ENCODE measurements at places on chromosomes 6 and 20.

DNA sequence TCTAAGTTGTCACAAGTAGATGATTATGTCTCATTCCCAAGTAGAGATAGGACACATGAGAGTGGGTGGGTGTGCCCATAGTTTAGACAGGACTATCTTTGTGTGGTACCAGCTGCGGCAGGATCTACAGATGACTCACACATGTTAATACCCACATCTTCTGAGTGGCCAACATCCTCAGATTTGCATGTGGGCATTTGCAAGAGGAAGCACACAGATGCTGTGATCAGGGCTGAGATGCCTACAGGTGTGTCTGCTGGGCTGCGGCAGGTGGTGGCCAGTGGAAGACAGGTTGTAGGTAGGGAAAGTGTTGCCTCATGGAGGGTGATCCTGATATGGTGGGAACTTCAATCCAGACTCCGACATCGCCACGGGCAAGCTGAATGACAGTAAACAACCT, 50.8 kb downstream of the UTRN start:
- DNase-seq, result no peak

- DNase-seq, result no peak
These were observed 84.9 kb upstream of the TMEM181 start for GRCh38 chr6:158474961-158475343.

- no peak for DNase-seq
These were observed 98.1 kb upstream of the AKAP12 start for GRCh38 chr6:151141685-151142084.

- DNase-seq, result no peak
These were observed 139.8 kb downstream of the SOX4 start for GRCh38 chr6:21733311-21733710.

DNA sequence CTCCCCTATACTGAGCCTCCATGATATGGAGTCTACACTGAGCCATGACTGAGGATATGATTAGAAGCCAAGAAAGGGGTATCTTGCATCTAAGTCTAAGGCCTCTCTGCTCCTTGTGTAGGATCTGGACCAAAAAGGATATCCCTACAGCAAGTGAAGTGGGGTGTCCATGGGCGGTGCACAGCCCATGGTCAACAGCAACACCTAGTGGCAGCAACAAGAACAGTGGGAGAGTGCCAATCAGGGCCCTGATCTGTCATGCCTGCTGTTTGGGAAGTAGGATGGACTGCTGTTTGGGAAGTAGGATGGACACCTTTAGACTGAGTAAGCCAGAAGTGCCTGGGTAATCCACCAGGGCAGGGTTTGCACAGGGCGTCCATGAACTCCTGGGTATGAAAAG, 22.4 kb downstream of the PTGIS start:
- no peak for DNase-seq

DNA sequence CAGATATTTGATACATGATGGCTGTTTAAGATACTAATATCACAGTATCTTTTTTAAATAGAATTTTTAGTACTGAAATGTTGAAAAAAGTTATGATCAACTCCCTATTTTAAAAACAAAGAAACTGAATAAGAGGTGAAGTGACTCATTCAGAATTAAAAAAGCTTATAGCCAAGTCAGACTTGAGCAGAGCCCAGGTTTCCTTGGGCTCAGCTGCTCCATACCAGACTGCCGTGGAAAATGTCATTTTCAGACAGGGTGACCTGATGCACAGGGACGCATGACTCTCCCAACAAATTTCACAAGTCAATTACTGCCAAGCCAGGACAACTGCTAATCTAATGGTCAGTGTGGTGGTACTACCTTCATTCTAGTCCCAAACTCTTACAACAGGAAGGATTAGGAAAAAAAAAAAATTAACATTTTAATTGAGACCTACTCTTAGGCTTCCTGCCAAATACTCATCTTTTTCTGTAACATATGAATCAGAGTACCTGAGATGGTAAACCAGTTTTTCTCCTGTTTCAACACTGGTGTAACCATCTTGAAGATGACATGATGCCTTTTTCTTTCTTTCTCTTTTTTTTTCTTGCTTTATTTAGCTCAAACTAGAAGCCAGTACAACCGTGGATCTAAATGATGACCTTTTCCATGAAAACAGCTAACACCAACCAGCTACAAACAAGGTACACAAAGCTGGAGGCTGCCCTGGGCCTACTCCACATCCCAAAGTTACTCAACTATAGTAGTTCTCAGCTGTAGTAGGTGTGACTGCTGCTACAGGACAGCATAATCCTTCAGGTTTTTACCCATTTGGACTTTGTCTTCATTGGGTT, 30.5 kb downstream of the SLC22A23 start:
- DNase-seq, result no peak

DNA sequence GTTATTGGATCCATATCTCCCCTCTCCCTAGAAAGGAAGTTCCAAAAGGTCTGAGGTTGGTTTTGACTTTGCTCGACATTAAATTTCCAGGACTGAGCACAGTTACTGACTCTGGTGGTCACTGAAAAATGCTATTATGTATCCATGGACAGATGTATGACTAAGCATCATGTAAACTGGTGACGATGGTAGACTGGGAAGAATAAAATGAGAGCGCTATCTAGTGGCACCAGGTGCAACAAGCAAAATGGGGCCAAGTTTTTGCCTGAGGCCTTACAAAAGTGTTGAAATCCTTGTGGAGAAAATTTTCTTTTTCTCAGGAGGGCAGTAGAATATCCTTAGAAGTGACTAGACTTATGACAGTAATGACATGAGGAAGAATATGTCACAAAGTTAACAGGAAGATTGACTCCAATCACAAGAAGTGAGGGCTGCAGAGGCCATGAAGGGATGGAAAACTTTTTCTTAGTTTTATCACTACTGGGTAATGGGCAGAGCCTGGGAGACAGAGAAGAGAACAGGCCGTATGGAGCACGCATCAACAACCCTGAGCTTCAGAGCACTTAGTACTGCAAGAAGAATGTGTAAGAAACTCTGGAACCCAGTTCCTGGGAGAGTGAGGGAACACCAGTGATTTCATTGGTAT, 88.9 kb upstream of the ELOVL5 start:
- DNase-seq, result no peak

DNA sequence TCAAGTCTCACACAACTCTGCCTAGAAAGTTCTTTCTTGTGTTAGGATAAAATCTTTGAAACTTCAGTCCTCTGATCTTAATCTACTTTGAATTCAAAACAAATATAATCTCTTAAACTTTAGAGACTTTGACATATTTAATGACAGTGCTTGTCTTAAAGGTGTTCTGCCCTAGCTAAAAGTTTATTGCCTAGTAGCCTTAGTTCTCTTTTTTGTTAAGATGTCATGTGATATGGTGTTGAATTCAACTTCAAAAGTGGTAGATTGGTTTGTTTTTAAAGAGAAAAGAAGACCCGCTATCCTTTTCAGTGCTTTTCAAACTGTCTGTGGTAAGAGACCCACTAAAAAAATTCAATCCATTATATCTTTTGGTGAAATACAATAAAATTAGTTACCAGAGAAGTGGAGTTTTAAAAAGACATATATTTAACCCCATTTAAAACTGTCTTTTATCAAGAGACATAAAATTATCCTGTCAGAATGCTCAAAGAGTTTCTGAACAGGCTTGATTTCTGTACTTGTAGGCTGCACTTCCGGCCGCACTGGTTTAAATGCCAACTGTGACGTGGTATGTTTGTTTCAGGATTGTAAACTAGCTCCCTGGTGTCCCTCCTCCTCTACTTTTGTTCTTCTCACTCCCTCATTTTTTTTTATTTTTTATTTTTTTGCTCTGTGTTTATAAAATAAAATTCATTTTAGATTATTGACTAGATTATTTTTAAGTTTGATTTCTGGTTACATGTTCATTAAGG, 76.5 kb downstream of the QKI start:
- DNase-seq, result peak; percentile 39

DNA sequence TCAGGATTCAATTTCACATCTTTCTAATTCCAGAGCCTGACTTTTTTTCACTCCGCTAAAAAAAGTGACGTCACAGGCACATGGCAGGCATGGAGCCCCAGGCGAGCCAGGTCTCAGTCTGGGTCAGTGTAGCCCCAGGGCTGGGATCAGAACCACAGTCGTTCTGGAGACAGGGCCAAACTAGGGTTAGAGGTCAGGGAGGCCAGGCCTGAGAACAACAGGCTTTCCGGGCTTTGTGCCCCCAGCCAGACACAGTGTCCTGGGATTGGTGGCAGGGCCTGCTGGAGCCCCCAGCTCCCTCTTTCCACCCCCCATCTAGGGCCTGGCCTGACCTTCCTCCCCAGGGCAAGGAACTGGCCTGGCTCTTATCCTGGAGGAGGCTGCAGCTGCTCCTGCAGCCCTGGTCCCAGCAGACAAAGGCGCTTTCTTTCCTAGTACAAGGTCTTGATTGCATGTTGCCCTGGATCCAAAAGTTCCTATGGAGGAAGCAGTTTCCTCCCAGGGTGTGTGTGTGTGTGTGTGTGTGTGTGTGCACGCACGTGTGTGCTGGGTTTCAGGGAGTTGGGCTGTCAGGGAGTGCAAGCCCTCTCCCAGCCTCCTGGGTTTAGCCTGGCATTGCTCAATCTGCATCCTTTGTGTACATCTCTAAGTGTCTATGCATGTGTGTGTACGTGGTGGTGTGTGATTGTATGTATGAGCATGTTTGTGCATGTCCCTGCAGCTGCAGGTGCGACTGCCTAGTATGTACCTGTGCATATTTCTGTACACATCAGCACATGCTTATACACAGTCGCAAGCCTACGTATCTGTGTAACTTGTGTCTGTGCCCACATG, 26.5 kb upstream of the EMILIN3 start:
- peak; percentile 25 for DNase-seq

- DNase-seq, result no peak
These were observed 229.5 kb downstream of the ERMARD start for GRCh38 chr6:169980826-169981450.

GRCh38 chr6:14192216-14192788, 74.7 kb downstream of the CD83 start:
- DNase-seq, result no peak

GRCh38 chr20:41408156-41408794, 41.7 kb upstream of the EMILIN3 start:
- DNase-seq, result no peak

GRCh38 chr20:63508072-63508768, 9.3 kb upstream of the EEF1A2 start:
- DNase-seq, result no peak

DNA sequence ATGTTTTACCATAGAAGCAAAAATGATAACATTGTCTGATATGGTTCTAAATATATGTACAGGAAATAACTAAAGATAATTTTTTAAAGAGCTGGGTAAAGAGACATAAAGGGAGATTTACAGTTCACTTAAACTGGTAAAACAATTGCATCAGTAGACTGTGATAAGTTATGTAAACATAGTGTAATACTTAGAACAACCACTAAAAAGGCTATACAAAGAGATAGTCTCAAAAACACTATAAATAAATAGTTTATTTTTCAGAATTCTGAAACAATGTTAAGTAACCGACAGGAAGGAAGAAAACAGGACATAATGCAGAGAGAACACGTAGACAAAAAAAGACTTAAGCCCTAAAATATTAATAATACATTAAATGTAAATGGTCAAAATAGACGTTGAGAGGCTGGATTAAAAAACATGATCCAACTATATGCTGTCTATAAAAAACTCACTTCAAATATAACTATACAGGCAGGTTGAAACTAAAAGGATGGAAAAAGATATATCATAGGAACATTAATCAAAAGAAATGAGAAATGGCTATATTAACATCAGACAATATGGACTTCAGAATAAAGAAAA, 32.7 kb upstream of the ATXN1 start:
- DNase-seq, result no peak

DNA sequence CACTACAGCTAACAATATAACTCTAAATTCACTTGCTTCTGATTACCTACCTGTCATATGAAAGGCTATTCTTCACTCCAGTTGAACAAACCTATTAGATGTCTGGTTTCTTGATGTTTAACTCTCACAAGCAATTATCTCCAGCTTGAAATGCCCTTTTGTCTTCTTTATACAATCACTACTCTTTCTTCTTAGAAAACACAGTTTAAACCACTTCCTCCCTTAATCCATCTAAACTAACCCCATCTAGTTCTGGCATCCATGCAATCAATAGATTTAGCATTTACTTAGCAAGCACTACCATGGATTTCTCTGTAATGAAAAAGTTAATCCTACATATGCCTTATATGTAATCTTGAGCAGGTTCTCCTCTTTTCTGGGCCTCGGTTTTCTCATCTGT, 127.3 kb downstream of the ATXN1 start:
- no peak for DNase-seq

DNA sequence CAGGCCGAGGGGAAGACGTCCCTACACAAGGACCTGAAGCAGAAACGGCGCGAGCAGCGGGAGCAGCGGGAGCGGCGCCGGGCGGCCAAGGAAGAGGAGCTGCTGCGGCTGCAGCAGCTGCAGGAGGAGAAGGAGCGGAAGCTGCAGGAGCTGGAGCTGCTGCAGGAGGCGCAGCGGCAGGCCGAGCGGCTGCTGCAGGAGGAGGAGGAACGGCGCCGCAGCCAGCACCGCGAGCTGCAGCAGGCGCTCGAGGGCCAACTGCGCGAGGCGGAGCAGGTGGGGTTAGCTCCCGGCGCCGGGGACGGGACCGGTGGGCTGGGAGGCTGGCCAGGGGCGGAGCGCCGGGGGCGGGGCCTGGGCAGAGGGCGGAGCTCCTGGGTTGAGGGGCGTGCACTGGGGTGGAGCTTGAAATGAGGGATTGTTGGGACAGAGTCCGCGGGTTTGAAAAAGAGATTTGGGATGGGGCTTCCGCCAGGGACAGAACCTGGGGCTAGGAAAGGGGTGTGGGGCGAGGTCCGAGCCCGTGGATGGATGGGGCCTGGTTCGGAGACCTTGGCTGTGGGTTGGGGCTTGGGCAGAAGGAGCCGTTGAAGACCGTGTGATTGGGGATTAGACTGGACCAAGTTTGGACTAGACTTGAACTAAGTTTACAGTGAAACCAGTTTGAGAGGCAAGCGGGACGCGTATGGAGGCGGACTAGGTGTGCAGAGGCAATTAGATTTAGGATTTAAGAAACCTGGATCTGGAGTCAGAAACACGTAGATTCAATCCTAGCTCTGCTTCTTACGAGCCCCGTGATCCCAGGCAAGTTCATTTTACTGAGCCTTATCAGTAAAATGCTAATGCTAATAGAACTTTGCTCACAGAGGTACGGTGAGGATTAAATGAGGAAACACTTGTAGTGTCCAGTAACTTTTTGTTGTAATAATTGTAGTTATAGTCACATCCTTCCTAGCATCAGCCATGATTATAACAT, 20.9 kb downstream of the DEF6 start:
- DNase-seq, result peak; percentile 95

Measured in kidney (tissue), 22 donors.